Stimulated activated CD8-positive, alpha-beta memory T cell treated with anti-CD3 and anti-CD28 coated beads, Interleukin-15, amount 100 ng/mL, for 24 hours (primary cell): ENCODE measurements at places on chromosomes 7 and 10.

DNA sequence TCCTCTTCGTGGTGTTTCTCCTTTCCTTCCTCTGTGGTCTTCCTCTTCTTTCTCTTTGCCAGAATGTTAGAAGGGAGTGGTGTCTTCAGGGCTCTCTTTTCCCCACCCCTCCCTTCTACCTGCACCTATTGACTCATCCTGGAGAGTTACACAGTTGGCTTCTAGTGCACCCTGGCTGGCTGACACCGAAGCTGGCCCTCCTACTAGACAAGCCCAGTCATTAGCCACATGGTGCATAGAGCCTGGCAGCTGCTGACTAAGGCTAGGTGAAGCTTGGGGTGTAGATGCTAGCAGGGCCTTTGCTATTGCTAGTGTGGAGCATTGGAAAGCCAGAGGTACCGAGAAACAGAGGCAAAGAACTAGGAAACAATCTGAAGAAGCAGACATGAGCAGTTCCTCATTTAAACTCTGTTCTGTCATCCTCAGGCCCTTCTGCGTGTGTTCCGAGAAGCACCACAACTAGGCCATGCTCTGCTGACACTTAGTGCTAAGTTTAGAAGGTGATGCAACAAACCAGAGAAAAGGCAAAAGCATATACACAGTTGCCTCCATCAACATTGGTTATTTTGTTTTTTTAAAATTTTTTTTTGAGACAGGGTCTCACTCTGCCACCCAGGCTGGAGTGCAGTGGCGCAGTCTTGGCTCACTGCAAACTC lies 213.9 kb downstream of the BAMBI start:
- no peak for DNase-seq

- no peak for DNase-seq
Measured at GRCh38 chr10:128301051-128301450, 174.8 kb upstream of the MKI67 start.

- no peak for DNase-seq
Measured at GRCh38 chr10:73332379-73332778, 26.3 kb downstream of the CFAP70 start.

DNA sequence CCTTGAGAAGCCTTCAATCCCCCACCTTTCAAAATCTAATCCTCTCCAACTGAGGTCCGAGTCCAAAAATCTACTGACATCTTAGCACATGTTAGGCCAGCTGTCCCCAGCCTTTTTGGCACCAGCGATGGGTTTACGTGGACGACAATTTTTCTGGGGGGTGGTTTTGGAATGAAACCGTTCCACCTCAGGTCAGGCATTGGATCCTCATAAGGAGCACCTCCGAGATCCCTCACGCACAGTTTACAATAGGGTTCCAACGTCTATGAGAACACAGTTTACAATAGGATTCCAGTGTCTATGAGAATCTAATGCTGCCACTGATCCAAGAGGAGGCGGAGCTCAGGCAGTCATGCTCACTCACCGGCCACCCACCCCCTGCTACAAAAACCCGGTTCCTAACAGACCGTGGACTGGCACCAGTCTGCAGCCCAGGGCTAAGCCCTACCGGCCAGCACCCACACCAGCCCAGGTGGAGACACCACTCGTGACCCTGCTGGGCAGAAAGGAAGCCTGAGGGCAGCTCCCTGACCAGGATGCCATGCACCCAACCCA lies 107.6 kb downstream of the DIP2C start:
- DNase-seq = no peak

DNA sequence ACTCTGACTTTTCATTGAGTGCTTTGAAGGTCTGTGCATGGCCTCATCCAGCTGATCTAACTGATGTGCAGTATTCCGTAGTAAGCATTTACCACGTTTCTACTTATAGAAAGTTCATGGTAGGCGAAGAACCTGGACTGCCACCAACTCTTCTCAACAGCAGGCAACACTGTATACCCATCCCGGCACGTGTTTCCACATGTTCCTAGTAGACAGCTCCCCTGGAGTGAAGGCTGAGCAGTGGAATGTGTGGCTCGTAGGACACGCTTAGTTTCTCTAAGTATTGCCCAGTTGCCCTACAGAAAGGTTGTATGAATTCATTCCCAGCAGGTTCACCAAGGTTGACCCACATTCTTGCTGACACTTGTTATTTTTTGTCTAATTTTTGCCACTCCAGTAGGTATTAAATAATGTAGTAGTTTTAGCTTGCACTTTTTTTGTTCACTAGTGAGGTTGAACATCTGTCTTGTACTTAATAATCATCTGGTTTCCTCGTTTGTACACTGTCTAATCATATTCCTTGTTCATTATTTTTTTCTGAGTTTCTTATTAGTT lies 15.2 kb downstream of the PROSER2 start:
- DNase-seq = no peak

- no peak for DNase-seq
Measured at GRCh38 chr7:20470082-20470481, 139.4 kb downstream of the ITGB8 start.

DNA sequence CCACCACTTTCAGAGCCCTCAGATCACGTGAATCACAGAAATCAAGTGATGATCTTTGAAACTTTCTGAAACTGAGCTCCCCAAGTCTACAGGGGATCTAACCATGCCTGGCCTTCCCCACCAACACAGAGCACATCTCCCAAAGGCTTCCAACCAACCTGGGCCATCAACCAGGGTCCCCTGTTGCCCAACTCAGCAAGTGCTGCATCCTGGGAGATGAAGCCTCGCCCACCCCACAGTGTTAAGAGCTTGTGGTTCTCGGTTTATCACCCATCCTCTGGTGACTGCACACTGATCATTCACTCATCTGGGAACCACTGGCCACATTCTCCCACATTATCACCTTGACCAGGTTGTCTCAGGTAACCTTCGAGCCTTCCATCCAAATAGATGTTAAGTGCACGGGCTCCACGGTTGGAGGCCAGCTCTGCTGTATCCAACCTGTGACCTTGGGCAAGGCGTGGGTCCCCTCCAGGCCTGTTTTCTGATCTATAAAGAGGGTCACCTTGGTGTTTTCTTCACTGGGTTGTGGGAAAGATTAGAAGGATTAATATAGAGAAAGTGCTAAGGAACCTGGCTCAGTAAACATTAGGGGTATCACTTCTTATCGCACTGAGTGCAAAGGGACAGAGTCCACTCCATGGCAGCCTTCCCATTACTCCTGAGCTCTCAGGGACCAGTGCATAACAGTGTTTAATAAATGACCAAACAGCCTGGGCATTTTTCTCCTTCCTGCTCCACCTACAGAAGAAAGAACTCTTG lies 3.6 kb downstream of the ZNF488 start:
- DNase-seq = no peak

GRCh38 chr7:86923527-86923926 lies 135.9 kb downstream of the ELAPOR2 start:
- DNase-seq = no peak
